ENCODE measurements at places on chromosomes 2 and 18. TPM values are rescaled to one million over a fixed set of nuclear protein-coding genes. Genes with fewer than 3 reads are reported as not detected.

DNA sequence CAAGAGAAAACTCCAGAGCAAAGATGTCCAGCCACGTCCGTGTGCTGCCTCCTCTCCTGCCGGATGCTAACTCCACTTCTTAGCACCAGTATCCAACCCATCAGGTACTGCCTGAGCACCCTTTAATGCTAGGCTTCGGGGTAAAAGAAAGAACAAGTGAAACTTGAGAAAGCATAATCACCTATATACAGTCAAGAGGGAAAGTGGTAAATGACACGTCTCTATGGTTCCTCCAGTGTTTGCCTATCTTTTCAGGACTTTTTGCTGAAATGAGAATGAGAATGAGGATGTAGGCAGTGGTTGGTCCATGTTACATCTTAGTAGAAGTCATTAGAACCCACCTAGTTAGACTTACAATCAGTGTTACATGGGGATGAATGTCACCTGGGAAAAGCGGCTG, 47.9 kb downstream of the EPHA4 start:
- peak; percentile 29 for DNase-seq

DNA sequence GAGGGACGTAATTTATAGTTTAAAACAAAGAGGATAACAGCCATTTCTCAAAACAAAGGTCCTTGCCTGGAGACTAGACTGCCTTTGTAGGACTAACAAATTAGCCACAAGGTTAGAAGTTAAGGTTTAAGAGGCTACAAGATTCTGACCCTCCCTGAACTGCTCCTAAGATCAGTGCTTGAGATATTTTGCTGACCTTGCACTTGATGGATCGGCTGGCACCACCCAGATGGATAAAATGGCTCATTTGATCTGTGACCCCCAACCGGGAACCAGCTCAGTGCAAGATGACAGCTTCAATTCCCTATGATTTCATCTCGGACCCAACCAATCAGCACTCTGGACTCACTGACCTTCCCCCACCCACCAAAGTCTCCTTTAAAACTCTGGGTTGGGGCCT, 3.7 kb upstream of the STARD7 start:
- no peak for DNase-seq

GRCh38 chr18:3511980-3512379, 62.0 kb downstream of the TGIF1 start:
- no peak for DNase-seq

DNA sequence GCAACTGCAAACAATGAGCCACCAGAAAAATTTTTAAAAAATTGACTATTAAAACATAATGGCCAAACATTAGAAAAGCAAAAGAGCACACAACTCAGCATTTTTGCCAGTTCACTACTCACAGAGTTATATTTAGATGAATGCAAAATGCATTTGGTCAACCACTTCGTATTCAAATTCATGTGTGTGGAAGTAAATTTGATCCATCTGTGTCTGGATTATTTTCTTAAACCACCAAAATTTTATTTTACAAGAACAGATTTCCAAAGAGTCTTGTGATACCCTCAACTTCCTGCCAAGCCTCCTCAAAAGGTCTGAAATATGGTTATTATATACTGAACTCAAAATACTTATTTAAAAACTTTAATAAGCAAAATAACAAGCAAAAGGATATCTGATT, 57.4 kb downstream of the PPP1R1C start:
- DNase-seq, result no peak

GRCh38 chr18:3540805-3541548, 91.0 kb downstream of the TGIF1 start:
- no peak for DNase-seq

DNA sequence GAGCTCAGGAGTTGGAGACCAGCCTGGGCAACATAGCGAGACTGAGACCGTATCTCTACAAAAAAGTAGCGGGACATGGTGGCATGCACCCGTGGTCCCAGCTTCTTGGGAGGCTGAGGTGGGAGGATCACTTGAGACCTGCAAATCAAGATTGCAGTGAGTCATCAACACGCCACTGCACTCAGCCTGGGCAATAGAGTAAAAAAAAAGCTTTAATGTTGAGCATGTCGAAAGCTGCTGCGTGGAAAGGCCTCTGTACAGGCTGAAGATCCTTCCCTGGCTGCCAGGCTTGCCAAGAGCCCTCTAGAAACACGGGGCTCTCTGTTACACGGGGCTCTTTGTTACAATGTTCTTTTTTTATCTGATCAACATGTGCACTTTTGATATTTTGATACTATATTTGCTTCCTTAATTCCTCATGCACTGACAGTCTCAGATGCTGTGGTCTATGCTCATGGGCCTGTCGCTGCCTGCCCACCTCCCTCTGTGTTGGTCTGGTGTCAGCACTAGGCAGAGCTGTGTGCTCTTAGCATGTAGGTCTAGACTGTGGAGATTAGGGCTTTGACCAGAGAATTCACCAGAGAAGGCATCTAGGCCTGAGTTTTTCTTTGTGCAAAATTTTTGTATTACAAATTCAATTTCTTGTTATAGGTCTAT, 18.7 kb downstream of the CLK1 start:
- DNase-seq, result no peak

DNA sequence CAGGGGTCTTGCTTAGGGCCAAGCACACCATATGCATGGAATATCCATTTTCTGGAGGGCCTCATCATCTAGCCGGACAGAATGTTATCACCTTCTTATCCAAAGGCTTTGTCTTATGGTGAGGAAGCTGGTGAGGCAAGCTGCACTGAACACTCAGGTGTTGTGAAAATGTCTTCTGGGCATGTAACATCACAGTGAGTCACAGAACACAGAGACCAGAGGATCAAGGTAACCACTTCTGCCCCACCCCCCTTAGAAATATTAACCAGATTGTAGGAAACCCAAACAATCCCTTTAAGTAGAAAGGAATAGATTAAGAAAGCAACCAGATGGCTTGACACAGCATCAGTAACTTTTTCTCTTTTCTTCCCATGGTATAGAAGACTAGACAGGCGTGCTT, 51.1 kb downstream of the MYO5B start:
- no peak for DNase-seq

- DNase-seq, result no peak
Measured at GRCh38 chr2:104668631-104669030, 185.3 kb upstream of the POU3F3 start.

DNA sequence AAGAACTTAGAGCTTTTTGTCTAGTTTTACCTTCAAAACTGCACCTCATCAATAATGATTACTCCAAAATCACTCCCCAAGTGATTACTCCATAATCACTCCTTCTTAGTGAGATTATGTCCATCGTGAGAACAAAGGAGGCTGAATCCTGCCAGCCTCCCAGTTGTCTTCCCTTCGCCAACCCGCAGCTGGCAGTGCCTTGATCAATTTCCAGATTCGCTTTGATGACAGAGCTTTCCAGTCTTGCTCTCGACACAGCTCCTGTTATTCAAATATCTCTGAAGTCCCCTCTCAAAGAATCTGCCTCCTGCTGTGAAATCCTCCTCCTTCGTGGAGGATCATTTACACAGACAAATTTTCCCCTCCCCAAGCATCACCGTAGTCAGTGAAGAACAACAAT, 237.7 kb downstream of the EIPR1 start:
- DNase-seq, result no peak

DNA sequence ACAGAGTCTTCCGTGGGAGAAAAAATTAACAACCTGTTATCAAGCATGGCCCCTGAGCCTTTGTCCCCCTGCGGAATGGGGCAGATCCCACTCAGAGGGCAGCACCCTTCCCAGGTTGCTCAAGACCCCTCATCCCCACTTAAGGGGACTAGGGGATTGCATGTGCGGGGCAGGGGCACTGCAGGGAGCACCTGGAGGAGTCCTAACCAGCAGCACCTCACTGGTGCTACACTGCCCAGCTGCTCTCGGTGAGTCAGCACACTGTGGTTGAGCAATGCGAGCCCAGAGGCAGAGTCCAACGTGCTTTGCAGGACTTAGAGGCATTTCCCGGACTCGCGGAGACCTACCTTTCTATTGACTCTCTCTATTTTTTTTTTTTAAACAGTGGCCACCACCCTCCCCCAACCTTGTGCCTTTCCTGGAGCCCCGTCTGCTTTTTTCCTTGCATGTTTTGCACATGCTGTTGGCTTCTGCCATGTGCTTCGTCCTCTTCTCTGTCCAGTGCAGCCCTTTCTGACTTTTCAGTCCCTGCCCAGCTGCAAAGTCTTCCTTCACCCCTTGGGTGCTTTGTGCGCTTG, 74.0 kb downstream of the IL1R2 start:
- no peak for DNase-seq

GRCh38 chr2:136118819-136119716, 1.1 kb upstream of the CXCR4 start:
- DNase-seq, result no peak

DNA sequence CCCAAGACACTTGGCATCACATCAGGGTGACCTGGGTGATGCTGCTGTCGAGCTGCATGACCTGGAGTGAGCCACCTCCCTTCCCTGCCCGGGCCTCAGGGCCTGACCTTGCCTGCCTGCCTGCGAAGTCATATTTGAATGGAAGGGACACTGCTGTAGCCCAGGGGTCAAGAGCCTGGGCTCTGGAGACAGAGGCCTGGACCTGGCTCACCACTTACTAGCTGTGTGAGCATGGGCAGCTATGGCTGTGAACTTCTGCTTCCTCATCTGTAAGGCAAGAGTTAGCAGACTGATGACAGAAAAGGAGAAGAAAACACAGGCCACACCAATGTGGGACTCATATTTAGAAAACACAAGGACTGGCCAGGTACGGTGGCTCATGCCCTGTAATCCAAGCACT, 118.7 kb downstream of the ZFP36L2 start:
- DNase-seq, result no peak

- DNase-seq, result no peak
Measured at GRCh38 chr18:38421021-38421420, 855.4 kb upstream of the CELF4 start.

GRCh38 chr18:12921178-12921577, 26.6 kb upstream of the SEH1L start:
- no peak for DNase-seq

DNA sequence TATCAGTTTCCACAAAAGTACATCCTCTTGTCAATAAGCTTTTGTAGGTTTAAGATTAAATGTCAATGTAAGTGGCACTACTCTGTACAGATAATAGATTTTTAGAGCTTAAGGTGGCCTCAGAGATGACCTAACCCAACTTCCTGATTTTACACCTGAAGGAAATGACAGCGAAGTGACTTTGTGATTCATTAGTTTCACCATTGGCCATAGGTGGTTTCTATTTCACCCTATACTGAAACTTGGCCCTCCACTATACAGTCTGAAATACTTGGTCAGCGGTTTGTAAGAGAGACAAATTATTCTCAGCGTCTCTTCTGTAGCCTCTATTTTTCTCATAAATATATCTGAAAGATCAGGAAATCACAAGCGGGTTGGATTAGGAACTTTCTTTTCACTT, 330.4 kb upstream of the FAM98A start:
- no peak for DNase-seq

DNA sequence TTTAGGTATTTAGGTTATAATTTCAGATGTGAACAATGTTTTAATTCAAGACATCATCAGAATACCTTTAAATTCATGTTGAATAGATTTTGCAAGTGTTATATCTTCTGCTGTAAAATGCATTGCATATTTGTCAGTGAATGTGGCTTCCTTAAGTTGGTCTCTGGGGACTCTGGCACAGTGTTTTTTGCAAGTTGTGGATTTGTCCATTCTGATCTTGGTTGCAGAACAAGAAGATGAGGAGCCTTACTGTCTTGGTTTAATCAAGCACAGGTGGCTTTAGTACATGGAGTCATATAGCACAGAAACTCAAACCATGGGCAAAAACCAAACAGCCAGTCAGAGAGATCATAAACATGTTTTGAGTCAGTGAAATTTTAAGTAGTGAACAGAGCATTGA, 135.7 kb downstream of the ARHGAP28 start:
- peak; percentile 57 for DNase-seq

- DNase-seq, result peak; percentile 87
Measured at GRCh38 chr2:65608916-65609315, 176.5 kb upstream of the SPRED2 start.

- no peak for DNase-seq
Measured at GRCh38 chr18:49685231-49685942, 123.5 kb downstream of the LIPG start.

DNA sequence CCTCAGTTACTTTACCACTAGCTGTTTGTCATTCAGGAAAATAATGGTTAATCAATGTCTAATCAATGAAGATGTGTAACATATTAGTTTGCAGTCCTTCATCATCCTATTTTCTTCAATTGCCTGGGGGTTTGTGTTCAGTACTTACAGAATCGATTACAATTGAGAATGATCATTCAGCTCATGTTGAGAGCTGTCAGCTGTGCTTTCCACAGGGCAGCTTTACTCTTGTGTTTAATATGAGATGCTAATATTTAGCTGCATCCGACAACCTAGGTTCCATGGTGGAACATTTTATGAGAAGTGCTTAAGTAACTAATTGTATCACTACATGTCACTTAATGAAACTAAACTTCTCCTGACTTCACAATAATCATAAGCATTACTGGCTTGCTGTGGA, 191.9 kb downstream of the GRB14 start:
- DNase-seq, result no peak

GRCh38 chr2:177282787-177283572, 18.5 kb upstream of the NFE2L2 start:
- no peak for DNase-seq

- DNase-seq, result no peak
Measured at GRCh38 chr2:135612319-135612718, 81.0 kb downstream of the R3HDM1 start.

DNA sequence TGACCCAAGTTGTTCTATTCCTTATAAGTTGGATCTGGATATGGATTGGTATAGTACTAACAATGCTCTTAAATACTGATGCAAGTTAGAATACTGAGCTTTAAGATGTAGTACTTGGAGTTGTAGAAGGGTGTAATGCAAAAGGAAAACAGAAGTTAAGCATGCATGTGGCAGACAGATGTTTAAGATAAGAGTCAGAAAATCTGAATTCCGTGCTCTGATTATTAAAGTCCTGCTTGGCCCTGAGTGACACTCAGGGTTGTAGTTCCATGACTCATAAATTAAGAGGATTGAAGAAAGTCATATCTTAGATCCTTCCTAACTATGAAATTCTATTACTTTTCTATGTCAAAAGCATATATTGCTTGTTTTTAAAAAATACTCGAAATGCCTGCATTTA, 250.6 kb downstream of the RPRM start:
- DNase-seq, result no peak

- DNase-seq, result no peak
Measured at GRCh38 chr2:12890066-12890465, 173.3 kb downstream of the TRIB2 start.

- no peak for DNase-seq
Measured at GRCh38 chr2:43218155-43218701, 8.2 kb downstream of the ZFP36L2 start.

Gene ABCG8
- total RNA-seq, result not detected

Gene MAPK4
- total RNA-seq, result 10.2 TPM

Gene NRP2
- total RNA-seq, result 392 TPM

Gene ANKRD30BL
- total RNA-seq, result not detected

Gene TCF7L1
- 23.2 TPM for total RNA-seq

Gene GRB14
- total RNA-seq, result 6.3 TPM

Gene SCN7A
- 66.9 TPM for total RNA-seq

Gene RTN4
- 214 TPM for total RNA-seq

Gene CFAP65
- not detected for total RNA-seq

Gene RND3
- 43.6 TPM for total RNA-seq

Gene PROC
- total RNA-seq, result not detected

Gene ZNF521
- total RNA-seq, result 16.3 TPM

Gene TM4SF20
- total RNA-seq, result not detected

Gene REG3A
- not detected for total RNA-seq

Gene ANKRD44
- total RNA-seq, result 51.5 TPM

Gene EHD3
- 7.4 TPM for total RNA-seq

Gene TPO
- total RNA-seq, result 8.4 TPM

Gene ERICH2
- total RNA-seq, result 1.7 TPM

Gene LRATD1
- total RNA-seq, result 10.2 TPM
